Heart right ventricle (tissue), 16 donors: ENCODE measurements at places on chromosomes 5 and 9. TPM values are rescaled to one million over a fixed set of nuclear protein-coding genes. Genes with fewer than 3 reads are reported as not detected.

DNA sequence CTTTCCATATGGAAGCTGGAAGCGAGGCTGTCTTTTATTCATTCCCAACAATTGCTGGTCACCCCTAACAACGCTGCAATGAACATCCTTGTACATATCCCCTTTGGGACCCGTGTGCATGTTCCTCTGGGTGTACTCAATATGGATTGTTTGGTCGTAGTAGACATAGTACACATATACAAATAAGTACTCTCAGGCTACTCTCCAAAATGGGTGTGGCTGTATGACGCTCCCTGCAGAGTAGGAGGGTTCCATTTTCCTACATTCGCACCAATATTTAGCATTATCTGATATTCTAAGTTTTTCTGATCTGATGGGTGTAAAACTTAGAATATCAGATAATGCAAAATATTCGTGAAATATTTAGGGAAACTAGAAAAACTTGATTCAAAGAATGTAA, 23.2 kb upstream of the NAA35 start:
- no peak for DNase-seq

DNA sequence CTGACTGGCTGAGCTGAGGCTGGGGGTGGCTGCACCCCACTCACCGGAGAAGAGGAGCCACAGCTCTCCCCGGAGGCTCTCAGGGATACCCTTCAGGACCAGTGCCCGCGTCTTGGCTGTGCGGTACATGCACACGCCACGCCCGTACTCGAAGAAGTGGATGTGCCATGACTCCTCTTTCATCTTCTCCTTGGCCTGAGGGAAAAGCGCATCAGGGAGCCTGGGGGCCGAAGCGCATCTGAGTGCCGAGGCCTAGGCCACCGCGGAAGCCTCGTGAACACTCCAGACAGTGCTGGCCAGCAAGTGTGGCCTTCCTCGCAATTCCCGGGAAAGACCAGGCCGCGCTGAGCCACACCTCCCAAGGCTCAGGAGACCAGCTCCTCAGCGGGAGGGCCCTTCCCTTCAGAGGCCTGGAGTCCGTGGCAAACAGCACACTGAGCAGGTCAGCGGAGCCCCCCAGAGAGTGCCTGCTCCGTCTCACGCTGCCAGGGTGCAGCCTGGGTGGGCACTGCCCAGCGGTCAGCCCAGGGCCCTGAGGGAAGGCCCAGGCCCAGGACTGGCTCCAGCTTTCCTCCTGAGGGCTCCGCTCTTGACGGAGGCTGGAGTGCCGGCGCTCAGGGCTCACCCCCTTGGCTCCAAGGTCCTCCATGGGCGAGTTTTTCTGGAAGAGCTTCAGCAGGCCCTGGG, 20.5 kb upstream of the MRNIP start:
- DNase-seq = no peak

GRCh38 chr5:157113002-157113401, 4.2 kb upstream of the HAVCR2 start:
- no peak for DNase-seq

DNA sequence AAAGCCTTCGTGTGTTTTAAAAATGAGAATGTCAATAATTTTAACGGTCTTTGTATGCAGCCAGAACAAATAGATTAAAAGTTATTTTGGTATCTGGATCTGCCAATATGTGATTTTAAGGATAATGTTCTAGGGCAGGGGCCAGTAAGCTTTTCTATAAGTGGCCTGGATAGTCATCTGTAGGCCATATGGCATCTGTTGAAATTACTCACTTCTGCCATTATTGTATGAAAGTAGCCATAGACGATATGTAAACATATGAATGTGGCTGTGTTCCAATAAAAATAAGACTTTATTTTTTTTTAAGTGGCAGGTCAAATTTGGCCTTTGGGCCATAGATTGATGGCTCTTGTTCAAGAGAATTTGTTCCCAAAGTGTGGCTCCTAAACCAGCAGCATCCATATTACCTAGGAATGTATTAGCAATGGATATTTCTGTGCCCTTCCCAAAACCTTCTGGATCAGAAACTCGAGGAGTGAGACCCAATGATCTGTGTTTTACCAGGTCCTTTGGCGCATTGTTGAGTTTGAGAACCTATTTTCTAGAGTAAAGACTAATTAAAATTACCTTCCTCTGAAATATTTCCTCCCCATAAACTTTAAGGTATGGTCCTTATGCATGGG, 55.9 kb downstream of the C6 start:
- no peak for DNase-seq

LEAP2 gene
- total RNA-seq = 1.1 TPM

CER1 gene
- total RNA-seq = 0.30 TPM
